NCI-H510A (cell line): ENCODE measurements at places on chromosomes 1 and 21.

- no peak for DNase-seq
These were observed 5.4 kb upstream of the RGSL1 start for GRCh38 chr1:182444497-182444896.

DNA sequence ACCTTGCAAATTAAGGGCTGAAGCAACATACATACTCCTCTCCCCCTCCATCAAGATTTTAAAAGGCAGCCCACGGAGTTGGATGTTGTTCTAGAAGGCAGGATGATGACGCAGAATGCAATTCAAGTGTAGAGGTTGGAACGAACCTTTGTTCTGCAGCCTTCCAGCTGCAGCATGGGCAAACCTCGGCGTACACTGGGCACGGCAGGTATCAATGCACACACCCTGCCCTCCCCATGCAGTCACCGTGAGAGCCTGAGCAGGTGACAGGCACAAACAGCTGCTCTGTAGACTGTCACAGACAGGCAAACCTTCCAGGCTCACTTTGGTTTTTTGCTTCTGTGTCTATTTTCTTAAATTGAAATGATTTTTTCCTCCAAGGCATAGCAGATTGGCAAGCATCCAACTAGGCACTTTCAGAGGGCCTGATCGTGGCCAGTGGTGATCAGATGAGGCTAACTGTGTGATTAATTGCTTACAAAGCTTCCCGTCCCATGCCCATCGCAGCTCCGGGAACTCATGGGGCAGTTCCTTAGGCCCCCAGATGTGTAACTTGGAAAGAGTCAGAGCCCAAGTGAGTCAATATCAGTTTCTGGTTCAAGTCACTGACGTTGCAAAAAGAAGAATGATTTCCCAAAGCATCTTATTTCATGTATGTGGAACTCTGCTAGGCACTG is 82.3 kb downstream of the ITPKB start:
- DNase-seq = peak; percentile 78

DNA sequence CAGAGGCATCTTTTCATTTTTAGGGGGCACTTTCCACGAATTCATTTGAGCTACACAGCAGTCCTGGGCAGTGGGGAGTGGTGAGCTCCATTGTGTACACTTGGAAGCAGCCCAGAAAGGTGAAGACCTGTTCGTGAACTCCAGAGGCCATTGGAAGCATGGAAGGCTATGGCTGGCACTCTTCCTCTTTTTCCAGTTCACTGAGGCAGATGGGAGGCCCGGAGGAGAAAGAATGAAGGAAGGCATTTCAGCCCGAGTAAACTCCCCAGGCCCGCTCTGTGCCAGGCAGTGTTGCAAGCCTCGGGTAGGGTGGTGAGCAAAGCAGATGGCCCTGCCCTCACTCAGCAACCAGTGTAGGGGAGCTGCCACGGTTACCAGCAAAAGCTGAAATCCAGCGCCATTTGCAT is 673 bp upstream of the DHCR24 start:
- DNase-seq = no peak

DNA sequence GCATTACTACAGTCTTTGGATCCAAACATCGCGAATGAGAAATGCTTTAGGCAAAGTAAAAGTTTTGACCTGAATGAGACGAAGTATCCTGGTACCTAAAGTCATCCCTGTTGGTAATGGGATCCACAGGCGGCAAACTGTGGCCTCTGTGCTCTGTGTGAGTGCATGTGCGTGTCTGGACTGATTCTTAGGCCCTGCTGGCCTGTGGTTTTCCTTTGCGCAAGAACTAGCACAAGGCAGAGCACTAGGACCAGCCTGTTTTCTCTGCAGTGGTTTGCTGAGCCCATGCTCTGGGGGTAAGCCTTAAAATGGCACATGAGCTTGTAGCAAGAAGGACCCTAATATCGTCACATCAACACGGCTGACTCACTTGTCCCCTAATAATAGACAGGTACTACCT is 251.2 kb downstream of the DSCAM start:
- no peak for DNase-seq

DNA sequence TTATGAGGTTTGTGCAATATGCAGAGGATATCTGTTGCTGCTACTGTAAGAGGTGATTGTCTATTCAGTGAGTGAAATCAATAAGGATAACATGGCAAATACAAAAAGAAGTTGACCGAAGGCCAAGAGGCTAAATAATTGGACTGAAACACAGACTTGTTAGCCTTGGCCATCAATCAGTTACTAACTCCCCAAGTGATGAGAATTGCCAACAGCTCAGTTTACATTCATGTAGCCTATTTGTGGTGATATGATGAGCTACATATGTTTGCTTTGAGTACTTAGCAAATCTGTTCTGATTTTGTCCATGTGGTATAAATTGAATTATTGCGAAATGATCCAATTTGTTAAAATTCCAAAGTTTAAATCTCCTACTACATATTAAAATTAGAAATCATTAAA is 68.6 kb upstream of the VAV3 start:
- no peak for DNase-seq

GRCh38 chr1:20491178-20491577 is 5.2 kb upstream of the CAMK2N1 start:
- no peak for DNase-seq

DNA sequence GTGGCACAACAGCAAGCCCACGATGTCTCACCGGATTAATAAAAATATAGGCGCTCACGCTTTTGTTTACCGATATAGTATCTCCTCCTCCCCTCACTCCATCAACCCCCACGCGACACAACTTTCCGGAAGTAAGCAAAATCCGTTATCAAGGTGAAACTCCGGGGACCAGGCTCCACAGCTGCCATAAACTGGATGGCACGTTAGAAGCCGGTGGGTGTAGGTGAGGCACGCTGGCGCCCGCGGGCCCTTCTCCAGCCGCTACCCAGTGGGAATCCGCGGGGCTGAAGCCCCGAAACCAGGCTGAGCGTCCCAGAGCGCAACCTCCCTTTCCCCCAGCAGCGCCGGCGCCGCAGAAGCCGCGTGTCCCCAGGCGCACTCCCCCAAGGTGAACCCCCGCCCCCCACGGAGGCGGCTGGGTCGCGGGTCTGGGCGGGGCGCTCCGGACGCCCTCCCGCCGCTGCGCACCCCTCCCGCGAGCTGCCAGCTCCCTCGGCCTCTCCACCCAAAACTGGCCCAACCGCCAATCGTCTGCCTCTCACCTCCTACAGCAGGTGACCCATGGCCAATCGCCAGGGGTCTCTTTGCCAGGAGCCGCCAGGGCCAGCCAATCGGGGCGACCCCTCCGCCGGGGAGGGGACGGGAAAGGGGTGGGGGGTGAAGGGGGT is 112.4 kb downstream of the OSBPL9 start:
- peak; percentile 95 for DNase-seq

DNA sequence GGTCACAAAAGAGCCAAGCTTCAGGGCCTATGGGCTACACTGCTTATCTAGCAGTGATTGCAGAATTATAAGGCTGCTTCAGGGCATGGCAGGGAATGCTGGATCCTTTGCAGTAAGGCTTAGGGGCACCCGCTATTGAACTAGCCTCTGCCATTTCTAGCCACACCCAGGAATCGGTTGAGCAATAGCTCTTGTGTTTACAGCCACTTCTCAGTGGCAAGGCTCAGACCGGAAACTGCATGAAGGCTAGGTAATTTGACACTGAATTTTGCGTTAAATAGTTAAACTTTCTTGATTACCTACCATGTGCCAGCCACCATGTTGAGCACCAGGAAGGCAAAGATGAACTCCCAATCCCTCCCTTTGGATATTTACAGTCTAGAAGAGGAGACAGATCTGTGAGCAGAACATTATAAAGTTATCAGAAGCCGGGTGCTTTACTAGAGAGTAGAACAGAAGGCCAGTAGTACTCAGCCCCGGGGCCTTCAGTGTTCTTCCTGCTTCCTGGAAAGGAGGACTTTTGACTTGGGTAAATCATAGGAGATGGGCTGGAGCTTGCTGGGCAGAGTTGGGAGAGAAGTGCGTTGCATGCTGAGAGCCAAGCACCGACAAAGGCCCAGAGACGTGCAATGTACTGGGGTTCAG is 98.6 kb upstream of the LPGAT1 start:
- peak; percentile 65 for DNase-seq

- DNase-seq = no peak
These were observed 928 bp downstream of the TLCD4 start for GRCh38 chr1:95118067-95118499.

- DNase-seq = no peak
These were observed 7.4 kb upstream of the PPP1R15B start for GRCh38 chr1:204419064-204419403.

DNA sequence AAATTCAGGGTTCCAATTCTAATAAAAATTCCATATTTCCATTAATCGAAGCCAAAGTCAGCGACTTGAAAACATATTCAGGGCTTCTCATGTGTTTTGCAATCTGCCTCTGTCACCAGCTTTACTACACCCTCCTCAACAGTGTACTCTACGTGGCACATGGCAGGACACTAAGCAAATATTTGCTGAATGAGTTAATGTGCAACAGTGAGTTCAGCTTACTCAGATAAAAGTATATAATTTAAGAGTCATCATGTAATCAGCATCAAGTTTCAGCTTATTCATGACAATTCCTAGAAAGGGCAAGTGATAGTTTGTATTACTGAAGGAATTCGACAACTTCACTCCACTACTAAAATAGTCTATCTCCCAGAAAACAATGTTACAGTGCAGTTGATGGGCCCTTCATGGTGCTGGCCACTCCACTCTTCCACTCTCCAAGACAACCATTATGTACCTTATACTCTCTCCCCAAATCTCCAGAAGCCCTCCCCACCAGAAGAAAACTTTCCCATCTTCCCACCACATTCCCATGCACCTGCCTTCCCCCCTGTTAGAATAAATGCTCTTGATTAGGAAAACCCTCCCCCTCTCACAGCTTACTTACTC is 97.3 kb downstream of the TTLL7 start:
- DNase-seq = peak; percentile 60

DNA sequence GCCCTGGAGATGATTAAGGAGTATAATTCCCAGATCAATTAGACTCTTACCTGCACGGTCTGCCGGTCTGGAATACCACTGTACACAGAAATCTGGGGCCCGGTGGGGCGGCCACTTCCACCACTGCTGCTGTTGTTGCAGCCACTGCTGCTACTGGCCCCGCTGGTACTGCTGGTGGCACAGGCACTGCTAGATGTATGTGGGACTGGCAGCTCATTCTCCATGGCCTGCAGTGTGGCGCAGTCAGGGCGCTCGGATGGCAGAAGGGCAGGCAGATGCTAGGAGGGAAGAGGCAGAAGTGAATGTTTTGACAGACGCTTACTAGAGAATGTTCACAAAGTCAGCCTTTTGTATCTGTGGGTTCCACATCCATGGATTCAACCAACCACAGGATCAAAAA is 54.4 kb upstream of the A3GALT2 start:
- DNase-seq = no peak

- no peak for DNase-seq
These were observed 222.6 kb upstream of the DPYD start for GRCh38 chr1:98143403-98143802.

DNA sequence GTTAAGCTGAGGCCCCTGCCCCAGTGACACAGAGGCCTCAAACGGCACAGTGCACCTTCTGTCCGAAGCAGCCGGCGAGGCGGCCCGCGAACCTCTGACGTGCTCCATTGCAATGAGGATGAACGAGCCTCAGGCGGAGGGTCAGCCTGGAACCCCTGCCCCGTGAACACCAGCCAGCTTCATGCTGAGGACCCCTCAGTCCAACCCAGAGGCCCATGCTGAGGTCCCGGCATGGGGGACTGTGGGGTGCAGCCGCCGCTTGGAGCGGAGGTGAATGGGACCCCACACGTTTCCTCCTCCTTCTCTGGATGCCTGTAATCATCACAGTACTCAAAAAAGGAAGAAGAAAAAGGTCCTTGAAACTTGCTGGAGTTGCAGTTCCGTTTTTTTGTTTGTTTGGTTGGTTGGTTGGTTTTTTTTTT is 62.1 kb downstream of the PRKCZ start:
- DNase-seq = no peak

DNA sequence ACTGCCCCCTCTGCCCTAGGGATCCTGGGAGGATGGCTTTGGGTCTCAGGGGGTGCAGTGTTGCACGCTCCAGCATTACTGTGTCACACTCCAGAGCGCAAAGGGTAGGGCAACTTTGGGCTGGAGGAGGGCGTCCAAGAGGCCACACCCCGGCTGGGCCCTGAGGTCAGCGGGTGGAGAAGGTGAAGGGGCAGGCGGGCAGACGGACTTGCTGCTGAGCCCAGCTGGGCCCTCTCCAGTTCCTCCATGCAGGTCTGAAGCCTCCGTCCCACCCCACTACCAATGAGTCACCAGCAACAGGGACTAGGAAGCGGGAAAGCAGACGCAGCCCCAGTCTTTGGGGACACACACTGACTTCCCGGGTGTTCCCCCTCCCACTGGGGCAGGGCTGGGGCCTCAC is 116.0 kb downstream of the CASZ1 start:
- no peak for DNase-seq

- peak; percentile 38 for DNase-seq
These were observed 56.3 kb upstream of the NEK2 start for GRCh38 chr1:211731456-211732292.

DNA sequence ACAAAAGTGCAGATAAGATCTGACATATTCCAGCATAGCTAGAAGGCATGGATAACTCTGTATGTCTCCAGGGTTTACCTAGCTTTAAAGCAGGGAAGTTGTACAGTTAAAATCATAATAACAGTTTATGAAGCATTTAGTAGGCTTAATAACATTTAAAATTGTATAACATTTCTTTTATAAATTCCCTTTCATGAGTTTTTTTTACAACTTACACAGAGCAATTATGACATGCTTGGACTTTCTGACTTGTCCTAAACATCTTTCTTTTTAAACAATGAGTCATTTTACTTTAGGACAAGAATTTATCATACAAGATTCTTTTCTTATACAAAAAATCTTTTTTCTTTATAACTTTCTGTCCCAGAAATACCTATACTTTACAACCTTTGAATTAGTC is 408.5 kb upstream of the NEGR1 start:
- DNase-seq = no peak

- DNase-seq = no peak
These were observed 26.4 kb upstream of the IFNAR2 start for GRCh38 chr21:33203371-33203724.

DNA sequence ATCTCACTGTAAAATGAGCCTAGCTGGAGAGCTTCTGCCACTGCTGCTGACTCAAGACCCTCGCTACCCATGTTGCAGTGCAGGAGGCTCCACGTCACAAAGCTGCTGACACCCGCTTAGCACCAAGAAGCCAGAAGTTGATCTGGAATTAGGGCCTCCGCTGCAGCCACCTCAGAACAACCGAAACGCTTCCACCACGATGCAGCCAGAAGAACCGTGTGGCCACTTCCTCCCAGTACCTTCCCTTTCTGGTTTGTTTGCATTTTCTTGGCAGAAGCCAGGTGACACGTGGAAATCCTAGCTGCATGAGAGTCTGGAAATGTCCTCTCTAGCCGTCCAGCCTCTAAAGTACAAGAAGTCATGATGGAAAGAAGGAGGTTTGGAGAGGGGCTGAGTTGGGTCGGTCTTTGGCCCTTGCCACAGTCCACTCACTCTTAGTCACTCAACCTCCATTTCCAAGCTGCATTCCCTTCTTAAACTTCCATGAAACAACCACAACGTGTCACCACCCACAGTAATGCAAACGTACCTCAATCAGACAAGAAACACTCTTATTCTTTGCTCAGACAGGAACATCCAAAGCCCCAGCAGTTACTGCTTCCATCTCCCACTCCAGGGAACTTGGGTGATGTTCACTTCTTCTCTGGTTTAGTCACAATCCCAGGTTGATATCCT is 10.0 kb upstream of the CDA start:
- DNase-seq = no peak
